ENCODE measurements at places on chromosomes 3 and 15.

DNA sequence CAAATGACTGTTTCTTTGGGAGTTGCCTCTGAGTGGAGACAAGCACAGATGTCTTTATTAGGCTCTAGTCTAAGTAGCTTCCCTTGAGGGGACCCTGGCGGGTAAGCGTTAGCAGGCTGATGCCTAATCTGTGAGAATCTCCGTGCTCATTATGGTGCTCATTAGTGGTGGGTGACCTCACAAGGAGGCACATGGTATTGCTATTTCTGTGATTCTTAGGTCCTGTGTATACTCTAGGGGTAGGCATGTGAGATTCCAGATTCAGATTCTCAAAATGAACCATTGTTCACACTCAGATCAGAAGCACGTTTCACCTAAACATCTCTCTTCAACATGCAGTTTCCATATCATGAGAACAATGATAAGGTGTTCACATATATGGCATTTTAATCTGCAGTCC is 809.7 kb downstream of the NR2F2 start:
- no peak for DNase-seq

DNA sequence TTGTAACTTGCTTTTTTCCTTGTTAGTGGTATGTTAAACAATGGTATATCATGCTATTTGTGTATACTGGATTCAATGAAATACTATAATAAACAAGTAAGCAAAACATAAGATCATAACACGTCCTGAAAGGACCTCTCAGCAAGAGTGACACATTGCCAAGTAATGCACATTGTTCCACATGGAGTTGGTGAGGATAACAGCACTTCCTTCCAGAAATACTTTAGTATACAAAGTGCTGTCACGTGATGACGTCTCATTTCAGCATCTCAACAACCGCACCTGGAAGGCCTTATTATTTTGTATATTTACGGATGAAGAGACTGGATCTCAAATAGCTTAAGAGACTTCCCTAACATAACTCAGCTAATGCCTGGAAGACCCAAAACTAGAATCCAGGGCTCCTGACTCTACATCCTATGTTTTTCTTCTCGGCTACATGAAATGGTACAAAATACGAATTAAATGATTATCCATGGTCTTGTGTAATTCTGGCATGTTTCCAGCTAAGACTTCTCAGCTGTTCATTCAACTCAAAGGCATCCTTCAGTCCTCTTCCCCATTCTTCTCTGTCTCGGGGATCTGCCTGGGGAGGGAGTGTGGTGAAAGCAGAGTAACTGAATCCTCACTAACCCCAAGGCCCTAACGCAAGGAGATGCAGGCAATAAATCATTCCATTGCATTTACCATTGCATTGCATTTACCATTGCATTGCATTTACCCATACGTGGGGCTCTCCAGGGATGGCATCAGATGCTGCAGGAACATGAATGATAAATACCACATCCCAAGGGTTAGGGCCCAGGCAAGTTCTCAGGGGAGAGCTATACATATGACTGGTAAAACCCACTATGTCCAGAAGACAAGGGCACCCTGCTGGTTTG is 79.2 kb downstream of the LIPC start:
- DNase-seq, result no peak

- no peak for DNase-seq
Observed at GRCh38 chr3:4233488-4233887, 69.7 kb upstream of the SETMAR start.

GRCh38 chr3:69938931-69939330 is 60.6 kb upstream of the SAMMSON start:
- DNase-seq, result no peak
